ENCODE measurements at places on chromosomes 6 and 20.

DNA sequence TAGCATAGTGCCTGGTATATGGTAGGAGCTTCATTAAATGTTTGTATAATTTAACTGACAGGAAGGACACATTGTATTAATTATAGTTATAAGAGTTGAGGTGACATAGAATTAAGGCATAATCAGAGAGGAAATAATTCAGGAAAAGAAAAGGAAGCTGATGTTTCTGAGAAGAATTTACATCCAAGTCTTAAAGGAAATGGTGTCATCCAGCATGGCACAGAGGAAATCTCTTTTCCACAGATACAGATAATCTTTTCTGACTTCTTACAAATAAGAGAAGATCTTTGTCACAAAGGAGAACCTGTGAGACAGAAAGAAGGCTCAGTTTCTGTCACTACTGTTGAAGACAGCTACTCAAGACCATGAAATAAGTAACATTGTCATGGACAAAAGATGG is 222.5 kb downstream of the GJA1 start:
- DNase-seq: no peak

DNA sequence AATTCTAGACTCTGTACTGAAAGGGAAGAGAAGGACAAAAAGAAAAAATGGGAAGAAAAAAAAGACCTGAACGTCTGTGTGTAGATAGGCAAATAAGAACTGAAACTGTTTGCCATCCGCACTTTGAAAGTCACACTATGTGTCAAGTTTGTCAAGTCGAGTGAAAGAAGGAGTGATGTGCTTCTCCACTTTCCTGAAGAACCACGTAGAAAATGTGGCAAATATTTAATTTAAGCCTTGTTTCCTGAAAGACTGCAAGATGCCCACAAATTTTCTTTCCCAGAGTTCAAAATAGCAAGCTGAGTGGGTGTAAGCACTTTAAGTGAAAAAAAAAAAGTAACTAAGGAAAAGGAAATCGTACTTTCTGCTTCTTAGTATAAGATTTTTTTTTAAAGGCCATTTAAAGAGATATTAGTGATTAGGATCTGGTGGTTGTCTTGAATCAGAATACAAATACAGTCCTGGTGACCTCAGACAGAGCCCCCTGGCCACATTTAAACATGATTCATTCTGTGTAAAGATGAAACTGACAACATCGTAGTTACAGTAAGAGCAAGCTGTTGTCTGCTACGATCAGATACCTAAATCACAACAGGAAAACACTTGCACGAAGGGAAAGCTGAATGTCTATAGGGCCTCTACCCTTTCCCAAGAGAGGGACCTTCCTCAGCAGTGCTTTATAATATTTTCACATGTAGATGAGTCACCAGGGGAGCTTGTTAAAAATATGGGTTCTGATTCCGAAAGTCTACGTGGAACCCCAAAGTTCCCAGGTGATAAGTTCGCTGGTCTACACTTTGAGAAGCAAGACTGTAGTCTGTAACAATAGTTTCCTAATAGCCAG is 102.3 kb downstream of the HIVEP2 start:
- DNase-seq: peak; percentile 55

GRCh38 chr6:78577585-78577984 is 289.8 kb upstream of the IRAK1BP1 start:
- no peak for DNase-seq

DNA sequence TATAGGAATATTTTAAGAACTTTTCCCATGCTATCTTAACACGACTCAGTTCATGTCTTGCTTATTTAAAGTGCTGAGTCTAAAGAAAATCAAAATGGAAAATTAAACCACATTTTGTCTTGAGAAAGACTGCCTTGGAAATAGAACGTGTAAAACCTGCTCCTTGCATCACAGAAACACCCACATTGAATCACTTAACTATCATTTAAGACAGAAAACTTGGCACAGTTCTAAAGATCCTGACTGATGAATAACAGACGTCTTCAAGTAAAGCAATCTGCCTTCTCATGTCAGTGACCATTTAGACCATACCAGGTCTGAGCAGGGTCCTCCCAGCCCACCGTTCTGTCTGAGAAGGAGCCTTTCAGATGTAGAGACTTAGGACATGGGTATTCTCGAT is 7.4 kb downstream of the PERP start:
- no peak for DNase-seq

GRCh38 chr6:146546443-146547043 is 2.9 kb downstream of the RAB32 start:
- DNase-seq: no peak

DNA sequence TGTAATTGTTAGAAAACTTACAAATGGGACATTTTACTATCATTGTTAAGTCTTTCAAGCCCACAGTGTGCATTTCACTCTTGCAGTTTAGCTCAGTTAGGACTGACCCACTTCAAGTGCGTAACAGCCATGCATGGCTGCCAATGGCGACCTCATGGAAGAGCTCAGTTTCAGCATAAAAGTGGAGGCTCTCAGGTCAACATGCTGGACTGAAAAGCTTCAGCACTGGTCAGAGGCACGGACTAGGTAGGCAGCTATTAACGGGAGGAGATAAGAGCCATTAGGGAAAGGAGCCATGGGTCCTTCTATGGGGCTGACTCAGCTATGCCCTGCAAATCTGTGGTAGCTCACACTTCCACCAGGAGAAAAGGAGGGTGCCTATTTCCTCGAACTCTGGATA is 101.8 kb downstream of the TTLL2 start:
- DNase-seq: no peak

DNA sequence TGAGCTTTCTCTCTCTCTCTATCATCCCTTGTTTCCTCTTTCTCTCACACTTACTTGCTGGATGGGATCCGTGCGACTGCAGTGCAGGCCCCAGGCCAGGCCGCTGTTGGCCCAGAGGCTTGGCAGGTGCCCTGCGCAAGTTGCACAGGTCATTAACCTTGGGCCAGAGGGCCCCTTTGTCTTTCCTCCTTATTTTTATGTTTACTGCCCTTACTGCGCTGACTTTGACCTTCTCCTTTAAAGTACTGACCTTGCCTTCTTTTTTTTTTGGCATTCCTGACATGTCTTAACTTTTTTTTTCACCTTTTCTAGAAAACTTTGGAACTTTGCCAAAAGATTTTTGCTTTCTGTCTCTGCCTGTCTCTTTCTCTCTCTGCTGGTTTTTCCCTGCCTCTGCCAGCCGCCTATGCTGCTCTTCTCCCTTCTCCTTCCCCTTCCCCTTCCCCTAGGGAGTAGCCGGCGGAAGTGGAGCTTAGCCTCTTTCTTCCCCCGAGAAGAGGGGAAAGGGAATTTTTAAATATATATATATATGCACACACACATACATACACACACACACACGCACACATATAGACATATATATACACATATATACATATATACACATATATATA is 59.6 kb upstream of the CDH4 start:
- no peak for DNase-seq

- DNase-seq: no peak
Measured at GRCh38 chr6:7727086-7727945, 1.4 kb downstream of the BMP6 start.

DNA sequence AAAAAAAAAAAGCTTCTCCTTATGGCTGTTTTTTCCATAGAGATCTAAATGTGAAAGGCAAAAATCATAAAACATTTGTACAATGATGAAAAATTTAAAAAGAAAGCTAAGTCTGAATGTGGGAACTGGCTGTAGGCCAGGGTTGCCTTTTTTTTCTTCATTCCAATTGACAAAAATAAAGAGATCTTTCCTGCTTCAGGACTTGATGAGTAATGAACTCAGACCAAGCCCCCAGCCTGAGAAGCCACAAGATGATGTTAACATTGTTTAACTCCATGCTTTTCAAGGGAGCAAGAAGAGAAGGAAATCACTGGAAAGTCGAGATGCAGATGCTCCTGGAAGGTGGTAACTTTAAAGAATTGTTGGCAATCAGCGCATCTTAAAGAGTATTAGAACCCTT is 41.4 kb downstream of the TRMT6 start:
- DNase-seq: no peak

GRCh38 chr6:167475947-167476346 is 151.1 kb downstream of the TTLL2 start:
- no peak for DNase-seq

- DNase-seq: no peak
Measured at GRCh38 chr6:23244300-23244699, 674.9 kb downstream of the HDGFL1 start.

- DNase-seq: no peak
Measured at GRCh38 chr20:64214952-64215351, 40.6 kb upstream of the PCMTD2 start.

- no peak for DNase-seq
Measured at GRCh38 chr6:107972413-107973096, 14.5 kb upstream of the SEC63 start.

GRCh38 chr6:7219310-7219709 is 93.7 kb downstream of the SSR1 start:
- peak; percentile 10 for DNase-seq

GRCh38 chr6:15946701-15947385 is 182.0 kb upstream of the MYLIP start:
- DNase-seq: no peak
